ENCODE measurements at places on chromosomes 4 and X. TPM values are rescaled to one million over a fixed set of nuclear protein-coding genes. Genes with fewer than 3 reads are reported as not detected.

The PRDM5 gene
- 14.4 TPM for total RNA-seq

The ARHGAP24 gene
- total RNA-seq = 42.3 TPM

The ESX1 gene
- not detected for total RNA-seq

The PABPC5 gene
- 4.1 TPM for total RNA-seq

The SLC39A8 gene
- 105 TPM for total RNA-seq

The CTBP1 gene
- total RNA-seq = 102 TPM

The NDNF gene
- 1.5 TPM for total RNA-seq

The CXCL11 gene
- total RNA-seq = not detected

The MID2 gene
- total RNA-seq = 18.7 TPM

The SLC26A1 gene
- total RNA-seq = not detected

The TRIM61 gene
- total RNA-seq = not detected

GRCh38 chr4:170274616-170275015, 184.9 kb upstream of the AADAT start:
- DNase-seq = no peak

DNA sequence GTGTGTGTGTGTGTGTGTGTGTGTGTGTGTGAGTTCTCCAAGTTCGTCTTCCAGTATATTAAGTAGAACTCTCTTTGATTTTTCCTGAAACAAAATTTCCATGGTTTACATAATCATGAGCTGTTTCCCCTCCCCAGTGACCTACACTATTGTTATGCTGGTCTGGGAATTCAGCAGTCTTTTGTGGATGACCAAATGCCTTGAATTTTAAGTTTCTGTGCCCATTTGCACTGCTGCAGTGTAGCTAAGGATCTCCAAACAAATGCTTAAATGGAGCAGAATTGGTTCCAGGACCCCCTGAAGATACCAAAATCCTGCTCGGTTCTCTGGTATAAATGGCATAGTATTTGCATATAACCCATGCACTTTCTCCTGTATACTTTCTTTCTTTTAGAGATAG, 77.2 kb upstream of the SLC34A2 start:
- DNase-seq = no peak

- no peak for DNase-seq
Measured at GRCh38 chr4:176779421-176779820, 13.3 kb downstream of the VEGFC start.

DNA sequence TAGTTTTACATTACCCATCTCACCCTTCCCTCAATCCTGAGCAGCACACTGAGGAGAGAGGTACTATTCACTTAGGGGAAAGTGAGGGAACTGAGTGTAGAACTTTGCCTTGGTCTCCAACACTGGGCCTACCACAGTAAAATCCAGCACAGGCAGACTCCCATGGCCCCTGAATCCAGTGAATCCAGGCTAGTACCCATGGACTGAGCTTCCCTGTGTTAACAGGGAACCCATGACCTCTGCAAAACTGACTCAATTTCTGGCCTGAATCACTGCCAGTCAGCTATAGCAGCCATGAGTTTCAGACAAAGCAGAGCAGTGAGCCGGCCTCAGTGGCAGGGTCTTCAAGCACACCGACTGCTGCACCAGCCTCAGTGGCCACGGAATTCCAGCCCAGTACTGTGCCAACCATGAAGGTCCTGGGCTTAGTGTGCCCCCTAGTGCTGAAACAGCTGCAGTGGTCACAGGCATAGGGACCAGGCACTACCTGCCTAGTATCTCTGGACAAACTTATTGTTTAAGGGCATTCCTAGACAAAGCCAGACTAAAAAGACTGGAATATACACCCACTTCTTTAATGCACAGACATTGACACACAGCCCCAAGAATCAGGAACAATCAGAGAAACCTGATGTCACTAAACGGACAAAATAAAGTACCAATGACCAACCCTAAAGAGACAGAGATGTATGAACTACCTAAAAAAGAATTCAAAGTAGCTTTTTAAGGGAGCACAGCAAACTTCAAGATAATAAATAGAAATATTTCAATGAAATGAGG, 127.4 kb upstream of the RPL34 start:
- no peak for DNase-seq

GRCh38 chr4:36282503-36283030, 1.2 kb downstream of the DTHD1 start:
- no peak for DNase-seq

GRCh38 chrX:108359806-108360602, 78.2 kb downstream of the COL4A6 start:
- DNase-seq = no peak

DNA sequence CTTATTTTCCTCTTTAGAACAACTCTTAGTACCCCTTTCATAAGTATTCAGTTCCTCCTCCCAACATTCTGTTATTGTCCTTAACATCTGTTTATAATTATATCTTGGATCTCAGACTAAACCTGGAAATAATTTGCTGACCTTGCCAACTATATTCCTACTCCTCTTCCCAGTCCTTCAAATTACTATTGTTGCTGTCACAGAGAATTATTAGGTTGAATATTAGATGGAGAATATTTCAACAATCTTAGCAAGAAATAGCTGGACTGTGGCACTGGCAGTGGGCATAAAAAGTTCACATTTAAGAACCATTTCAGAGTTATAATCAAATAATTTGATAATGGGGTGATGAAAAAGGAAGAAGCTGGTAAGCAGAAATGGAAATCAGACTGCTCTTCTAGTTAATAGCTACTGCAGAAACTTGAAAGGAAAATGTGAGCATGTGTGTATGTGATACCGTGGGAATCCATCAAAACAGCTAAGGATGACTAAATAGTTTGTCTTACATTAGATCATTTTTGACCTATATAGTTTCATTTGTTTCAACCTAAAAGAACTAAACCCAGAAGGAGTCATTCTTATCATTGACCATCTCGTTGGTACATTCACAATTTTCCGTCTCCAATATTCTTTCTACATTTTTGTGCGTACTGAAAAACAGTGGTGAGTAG, 43.3 kb upstream of the PRDM8 start:
- no peak for DNase-seq

- DNase-seq = no peak
Measured at GRCh38 chrX:49627086-49627777, 28.4 kb downstream of the GAGE1 start.

GRCh38 chr4:11773798-11774197, 345.1 kb upstream of the HS3ST1 start:
- DNase-seq = no peak

DNA sequence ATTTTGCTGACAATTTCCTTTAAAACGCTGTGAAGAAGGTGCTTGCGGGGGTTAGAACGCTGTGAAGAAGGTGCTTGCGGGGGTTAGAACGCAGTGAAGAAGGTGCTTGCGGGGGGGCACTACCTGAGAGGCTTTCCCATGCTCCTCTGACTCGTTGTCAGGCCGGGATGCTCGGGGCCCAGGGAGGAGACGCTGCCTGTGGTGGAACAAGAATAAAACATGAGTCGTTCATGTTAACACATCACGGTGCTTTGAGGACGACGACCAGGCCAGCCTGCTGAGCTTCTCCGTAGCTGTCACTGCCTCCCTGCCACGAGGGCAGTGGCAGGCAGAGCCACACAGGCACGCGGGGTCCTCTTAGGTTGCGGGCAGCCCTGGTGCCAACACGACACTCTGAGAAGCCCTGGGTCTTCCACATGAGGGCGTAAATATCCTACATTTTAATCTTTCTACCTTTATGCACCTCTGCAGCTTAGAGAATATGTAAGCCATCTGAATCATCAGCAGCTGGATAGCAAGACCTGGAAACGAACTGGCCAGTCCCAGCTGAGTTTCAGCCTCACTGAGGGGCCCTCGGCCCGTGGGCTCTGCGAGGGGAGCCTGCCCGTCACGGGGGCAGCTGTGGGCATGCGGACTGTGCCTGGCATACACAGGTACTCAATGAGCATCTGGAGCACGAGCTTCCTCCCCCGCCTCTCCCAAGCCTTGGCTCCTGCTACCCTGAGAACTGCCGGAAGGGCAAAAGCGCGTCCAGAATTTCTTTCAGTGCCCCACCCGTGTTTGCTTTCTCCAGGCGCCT, 47.0 kb downstream of the FGFRL1 start:
- DNase-seq = no peak

GRCh38 chr4:1221155-1221870, 27.6 kb downstream of the CTBP1 start:
- DNase-seq = no peak

- no peak for DNase-seq
Measured at GRCh38 chr4:78544678-78545077, 6.9 kb upstream of the ANXA3 start.

DNA sequence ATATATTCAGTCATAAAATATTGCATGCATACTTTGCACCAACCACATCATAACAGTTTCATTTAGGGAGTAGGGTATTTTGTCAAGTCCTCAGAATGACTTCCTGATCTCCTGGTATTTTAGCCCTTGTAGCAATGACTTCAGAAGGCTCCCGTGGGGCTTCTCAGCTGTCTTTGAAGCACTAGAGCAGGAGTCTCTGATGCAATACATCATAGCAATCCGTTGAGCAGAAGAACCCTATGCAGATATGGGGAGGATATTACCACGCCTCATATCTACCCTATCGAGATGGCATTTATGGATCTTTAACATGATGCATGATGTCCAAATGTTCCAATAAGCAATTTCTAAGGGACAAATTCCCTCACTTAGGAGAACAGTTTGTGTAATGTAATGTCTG, 373.7 kb upstream of the FTHL17 start:
- no peak for DNase-seq

DNA sequence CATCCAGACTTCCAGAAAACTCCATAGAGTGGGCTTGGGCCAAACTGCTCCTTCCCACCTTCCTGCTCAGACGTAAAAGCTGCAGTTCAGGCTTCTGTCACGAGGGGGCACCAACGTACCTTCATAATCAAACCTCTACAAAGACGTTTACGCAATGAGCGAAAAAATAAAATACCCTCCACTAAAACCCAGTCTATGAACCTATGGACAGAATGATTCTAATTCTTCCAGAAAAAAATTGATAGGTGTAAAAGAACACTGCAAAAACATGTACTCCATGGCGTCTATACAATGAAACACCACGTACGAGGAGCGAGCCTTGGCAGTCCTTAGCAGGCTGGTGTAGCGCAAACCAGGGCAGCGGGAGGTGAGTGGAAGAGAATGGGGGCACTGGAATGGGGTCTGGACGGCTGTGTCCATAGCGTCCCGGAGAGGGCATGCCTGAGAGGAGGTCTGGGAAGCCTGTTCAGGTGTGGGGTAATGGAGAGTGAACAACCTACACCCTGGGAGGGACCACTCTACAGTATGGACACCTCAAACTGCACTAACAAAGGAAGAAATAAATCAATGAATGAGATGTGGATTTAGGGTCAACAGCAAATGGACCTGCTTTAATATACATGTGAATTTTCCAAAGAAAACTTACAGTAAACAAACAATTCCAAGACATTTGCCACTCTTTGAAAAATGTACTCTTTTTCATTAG, 14.4 kb upstream of the RAB40A start:
- peak; percentile 96 for DNase-seq

DNA sequence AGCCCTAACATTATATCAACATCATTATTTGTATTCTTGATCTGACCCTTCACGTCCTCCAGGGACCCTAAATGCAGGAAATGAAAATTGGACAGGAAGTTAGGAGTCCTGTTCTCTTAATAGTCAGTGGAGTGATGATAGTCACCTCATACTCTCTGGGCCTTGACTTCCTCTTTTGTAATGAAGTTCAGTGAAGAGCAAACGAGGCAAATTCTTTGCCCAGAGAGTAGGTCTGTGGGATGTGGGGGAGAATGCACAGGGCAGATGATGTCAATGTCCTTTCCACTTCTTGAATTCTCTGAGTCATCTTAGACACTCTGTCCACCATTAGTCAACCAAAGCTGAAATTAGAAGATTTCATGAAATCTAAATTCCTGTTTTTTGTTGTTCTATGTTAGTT, 17.1 kb upstream of the GPRIN3 start:
- DNase-seq = no peak

DNA sequence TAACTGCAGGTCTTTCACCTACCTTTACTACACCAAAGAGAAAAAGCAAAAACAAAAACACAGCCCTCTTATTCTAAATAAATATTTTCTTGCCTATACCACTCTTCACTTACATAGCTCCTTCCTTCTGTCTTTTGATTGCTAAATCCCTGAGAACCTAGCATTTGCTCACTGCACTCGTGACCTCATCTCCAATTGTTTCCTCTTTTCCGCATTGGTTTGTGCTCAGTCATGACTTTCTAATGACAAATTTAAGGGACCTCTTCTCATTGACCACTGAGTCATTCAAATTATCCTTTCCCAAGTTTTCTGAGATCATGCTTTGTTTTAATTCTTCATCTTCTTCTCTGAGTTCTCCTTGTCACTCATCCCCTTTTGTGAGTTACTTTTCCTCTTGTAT, 1697.1 kb downstream of the STIM2 start:
- no peak for DNase-seq

- DNase-seq = no peak
Measured at GRCh38 chrX:54352677-54353076, 5.2 kb downstream of the WNK3 start.

DNA sequence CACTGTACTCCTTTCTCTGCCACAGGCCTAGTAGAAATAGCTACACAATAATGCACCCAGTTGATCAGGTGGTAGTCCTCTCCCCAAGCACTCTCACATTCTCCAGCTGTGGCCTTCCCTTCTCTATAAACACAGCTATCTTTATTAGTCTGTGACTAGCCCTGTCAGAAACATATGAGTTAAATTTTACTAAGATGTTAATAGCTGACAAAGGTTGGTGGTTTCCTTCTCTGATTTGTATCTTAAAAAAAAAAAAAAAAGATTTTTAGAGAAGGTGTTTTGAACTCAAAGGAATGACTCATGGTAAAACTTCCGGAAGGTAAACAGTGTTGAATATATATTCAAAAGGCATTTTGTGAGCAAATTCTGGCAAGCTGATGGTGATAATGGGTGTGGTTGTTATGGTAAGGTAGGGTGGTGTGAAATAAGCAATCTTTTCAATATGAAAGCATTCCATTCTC, 327.4 kb downstream of the PPP3CA start:
- DNase-seq = no peak

GRCh38 chr4:141636771-141637460, 533 bp downstream of the IL15 start:
- DNase-seq = no peak

GRCh38 chr4:138226351-138226750, 15.8 kb downstream of the SLC7A11 start:
- no peak for DNase-seq

DNA sequence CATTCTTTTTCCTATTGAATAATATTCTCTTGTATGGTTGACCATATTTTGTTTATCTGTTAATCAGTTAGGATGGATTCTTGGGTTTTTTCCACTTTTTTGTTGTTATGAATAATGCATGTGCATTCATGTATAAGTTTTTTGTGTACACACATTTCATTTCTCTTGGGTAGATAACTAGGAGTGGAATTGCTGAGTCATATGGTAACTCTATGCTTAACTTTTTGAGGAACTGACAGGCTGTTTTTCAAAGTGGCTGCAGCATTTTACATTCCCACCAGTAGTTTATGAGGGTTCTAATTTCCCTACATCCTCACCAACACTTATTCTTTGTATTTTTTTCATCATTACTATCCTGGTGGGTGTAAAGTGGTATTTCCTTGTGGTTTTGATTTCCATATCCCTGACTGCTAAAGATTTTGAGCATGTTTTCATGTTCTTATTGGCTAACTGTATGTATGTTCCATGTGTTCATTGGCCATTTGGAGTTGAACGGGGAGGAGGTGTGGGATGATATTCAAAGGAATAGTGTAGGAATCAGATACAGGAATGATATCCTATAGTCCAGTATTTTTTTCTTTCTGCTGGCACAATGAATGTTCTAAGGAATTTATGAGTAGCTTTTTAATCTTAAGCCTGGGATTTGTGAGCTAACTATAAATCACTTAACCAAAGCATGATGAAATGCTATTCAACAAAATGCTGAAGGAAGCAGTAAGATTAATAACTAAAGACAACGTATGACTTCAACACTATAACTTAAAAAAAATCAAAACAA, 114.3 kb downstream of the AMELX start:
- no peak for DNase-seq

All from omental fat pad (tissue), 4 donors.